ENCODE measurements at places on chromosomes 1 and 21. TPM values are rescaled to one million over a fixed set of nuclear protein-coding genes. Genes with fewer than 3 reads are reported as not detected.

GRCh38 chr1:14350197-14350596 is 248.3 kb upstream of the KAZN start:
- no peak for DNase-seq

GRCh38 chr1:180168786-180169639 is 14.3 kb downstream of the QSOX1 start:
- DNase-seq, result peak; percentile 59

DNA sequence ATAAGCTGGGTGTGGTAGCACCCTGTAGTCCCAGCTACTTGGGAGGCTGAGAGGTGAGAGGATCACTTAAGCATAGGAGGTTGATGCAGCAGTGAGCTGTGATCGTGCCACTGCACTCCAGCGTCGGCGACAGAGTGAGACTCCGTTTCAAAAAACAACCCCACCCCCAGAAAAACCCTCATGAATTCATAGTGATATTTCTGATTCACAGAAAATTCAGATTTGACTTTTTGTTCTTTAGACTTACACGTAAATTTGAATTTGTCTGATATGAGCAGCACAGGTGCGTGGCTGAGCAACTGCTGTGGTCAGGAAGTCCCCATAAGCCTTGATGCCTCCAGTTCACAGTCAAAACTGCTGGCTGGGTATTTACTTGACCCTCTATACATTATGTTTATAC is 10.0 kb upstream of the MORC3 start:
- no peak for DNase-seq

The RNU1-3 gene
- total RNA-seq, result 5,937 TPM

GRCh38 chr1:115534106-115534505 is 107.7 kb upstream of the VANGL1 start:
- no peak for DNase-seq

The PLPPR4 gene
- total RNA-seq, result not detected

DNA sequence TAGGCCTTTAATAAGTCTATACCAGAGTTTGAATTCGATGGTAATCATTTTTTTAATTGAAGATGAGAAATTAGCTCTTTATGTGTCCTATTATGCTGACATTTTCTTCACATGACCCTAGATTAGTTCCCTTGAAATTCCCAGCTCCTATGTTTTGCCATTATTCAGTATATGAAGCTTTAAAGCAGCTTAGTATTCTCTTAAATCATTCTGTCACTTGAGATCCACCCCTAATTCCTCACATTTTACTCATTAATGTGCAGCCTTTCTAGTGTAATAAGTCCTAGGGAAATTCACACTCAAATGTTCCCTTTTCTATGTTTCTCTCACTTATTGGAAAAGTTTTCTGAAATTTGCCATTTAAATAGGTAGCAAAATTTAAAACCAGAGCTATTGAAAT is 704.5 kb upstream of the B3GALT2 start:
- no peak for DNase-seq
